ENCODE measurements at places on chromosomes 5 and 9.

- no peak for DNase-seq
Measured at GRCh38 chr5:143554187-143554717, 150.8 kb upstream of the NR3C1 start.

DNA sequence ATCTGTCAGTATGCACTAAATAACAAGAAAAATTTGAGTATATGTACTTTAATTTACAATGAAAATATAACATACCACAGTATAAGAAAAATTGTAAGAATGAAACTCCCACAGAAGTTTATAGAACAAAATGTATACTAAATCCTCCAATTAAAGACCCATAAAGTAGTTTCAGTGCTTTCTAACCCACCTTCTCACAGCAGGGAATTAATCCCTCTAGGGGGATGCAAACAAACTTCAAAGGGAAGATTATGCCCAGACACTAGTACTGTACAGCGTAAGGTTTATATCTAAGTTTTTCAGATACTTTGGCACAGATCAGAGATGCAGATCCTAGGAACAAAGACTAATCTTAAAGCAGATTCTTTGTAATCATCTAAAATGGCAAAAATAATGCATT is 57.2 kb downstream of the DENND1A start:
- no peak for DNase-seq

GRCh38 chr9:68551191-68551590 is 10.5 kb upstream of the TMEM252 start:
- DNase-seq = no peak

- DNase-seq = no peak
Measured at GRCh38 chr5:58523956-58524355, 32.7 kb downstream of the GAPT start.

DNA sequence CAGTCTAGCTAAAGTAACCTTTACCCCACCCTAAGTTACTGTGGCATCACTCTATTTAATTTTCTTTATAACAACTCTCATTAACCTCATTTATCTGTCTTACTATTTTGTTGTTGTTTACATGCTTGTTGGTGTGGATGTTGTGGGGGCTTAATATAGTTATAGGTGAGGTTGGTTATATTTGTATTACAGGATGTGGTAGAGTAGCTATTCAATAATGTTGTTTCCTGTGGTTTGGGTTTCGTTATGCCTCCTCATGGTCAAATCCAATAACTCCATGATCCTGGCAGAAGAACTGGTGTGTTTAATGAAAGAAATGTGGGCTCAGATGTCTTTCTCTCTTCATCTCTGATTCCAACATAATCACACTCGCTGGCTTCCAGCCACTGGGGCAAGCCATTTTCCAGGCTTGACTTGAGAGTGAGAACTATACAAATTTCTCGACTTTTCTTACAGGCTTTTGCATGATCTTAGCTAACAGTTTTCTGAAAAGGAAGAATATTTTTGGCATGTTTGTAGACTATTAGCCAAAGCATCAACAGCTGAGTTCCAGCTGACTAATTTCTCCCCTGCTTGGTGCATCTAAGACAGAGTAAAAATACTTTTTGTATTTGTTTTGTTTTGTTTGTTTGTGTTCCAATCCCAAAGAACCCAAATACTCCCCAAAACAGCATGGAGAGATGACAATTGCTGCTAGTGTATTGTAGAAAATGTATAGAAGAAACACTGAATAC is 303.7 kb upstream of the PAPPA start:
- no peak for DNase-seq

DNA sequence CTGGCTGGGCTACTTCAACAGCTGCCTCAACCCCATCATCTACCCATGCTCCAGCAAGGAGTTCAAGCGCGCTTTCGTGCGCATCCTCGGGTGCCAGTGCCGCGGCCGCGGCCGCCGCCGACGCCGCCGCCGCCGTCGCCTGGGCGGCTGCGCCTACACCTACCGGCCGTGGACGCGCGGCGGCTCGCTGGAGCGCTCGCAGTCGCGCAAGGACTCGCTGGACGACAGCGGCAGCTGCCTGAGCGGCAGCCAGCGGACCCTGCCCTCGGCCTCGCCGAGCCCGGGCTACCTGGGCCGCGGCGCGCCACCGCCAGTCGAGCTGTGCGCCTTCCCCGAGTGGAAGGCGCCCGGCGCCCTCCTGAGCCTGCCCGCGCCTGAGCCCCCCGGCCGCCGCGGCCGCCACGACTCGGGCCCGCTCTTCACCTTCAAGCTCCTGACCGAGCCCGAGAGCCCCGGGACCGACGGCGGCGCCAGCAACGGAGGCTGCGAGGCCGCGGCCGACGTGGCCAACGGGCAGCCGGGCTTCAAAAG is 36.9 kb upstream of the TTC1 start:
- no peak for DNase-seq

GRCh38 chr5:56215019-56215830 is 17.9 kb downstream of the ANKRD55 start:
- no peak for DNase-seq

GRCh38 chr5:98994611-98995010 is 65.8 kb upstream of the CHD1 start:
- no peak for DNase-seq

DNA sequence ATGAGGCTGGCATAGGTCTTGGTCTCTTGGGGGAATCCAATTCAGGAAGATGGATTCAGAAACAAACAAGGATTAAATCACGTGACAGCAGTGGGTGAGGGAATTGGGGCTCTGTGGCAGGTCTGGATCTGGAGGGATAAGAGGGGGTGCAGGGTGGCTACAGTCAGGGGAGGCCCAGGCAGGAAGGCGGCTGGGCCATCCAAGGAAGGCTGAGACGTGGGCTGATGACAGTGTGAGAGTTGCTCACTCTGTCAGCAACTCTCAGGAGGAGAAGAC is 65.8 kb upstream of the COL5A1 start:
- DNase-seq = no peak

DNA sequence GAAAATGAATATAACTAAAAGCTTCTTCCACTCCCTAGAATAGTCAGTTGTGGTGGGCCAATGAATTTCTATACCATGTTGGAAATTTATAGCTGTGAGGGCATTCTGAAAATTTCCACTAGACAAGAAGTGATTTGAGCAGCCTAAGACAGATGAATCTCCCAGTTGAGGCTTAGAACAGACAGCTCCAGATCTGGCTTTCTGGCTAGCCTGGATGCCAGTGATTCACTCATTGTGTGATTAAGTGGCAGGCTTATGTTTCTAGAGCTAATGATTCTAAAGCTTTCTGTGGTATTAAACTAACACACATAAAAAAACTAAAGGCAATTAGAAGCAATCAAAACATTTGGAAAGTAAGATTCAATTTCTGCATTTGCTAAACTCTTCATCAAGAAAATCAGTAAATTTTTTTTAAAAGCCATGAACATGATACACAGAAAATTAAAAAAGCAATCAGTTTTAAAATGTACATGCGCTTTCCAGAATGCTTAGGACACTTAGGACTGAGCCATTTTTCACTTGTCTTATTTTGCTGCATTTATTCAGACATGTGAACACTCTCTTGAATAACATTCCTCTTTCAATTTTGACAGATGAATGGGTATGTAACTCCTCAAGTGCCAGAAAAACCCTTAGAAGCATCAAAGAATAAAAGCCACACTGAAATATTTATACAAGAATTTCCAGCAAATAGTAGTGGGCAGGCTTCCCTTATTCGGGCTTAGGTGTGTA is 100.5 kb upstream of the GNAQ start:
- DNase-seq = no peak

GRCh38 chr5:120882038-120882775 is 418.1 kb downstream of the PRR16 start:
- DNase-seq = no peak

- no peak for DNase-seq
Measured at GRCh38 chr5:136853971-136854370, 488.6 kb upstream of the TRPC7 start.

GRCh38 chr9:2640570-2640969 is 19.0 kb downstream of the VLDLR start:
- no peak for DNase-seq

DNA sequence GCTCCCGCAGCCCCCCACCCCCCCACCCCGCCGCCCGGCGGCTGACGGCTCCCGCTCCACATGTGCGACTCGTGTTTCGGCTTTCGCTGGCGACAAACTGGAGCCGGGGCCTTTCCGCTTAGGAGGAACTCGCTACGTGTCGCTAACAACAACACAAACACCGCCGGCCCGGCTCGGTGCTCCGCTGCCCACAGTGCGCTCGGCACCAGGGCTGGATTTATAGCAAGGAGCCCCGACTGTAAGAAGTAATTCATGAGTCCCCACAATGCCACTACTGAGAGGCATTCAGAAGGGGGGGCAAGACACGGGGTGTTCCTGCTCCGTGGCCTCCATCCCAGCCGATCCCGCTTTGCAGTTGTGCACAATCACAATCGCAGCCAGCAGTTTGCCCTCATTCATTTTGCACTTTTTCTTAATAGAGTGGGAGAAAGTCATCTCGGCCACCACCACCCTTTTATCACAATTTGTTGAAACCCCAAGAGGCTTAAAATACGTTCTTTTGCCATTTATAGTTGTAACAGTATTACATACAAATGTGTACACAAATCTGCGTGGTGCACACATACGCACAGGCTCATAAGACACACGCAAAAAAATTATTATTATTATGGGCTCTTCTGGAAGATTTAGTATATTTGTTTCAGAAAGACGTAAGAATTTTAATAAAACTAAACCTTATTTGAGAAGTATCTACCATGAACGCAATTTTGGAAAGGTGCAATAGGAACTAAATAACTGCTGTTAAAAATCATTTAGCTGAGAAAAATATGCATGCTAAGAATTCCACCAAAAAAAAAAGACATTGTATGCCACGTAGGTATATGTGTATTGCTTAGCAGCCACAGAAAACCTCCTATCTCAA is 48.1 kb downstream of the EBF1 start:
- no peak for DNase-seq

GRCh38 chr9:80158131-80158530 is 586.4 kb downstream of the TLE4 start:
- DNase-seq = no peak

- DNase-seq = no peak
Measured at GRCh38 chr9:35114840-35115628, 628 bp downstream of the ATOSB start.

GRCh38 chr9:111815285-111816070 is 20.7 kb upstream of the SHOC1 start:
- no peak for DNase-seq

DNA sequence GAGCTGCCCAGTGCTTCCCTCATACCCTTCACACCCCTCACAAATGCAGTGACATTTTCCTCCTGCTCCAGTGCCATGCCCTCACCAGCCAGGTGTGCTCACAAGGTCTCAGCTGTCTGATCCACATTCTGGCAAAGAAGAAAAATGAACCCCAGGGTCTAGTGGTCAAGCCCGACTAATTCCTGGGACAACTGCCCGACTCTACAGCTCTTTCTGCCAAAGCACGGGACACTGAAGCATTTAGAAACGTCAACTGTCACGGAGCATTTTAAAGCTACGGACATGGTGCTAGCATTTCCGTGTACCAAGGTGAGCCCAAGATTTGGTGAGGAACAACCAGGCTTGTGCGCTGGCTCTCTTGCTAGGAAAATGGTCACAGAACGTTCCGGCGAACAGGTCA is 56.8 kb upstream of the PHYKPL start:
- no peak for DNase-seq

- DNase-seq = no peak
Measured at GRCh38 chr5:95238560-95239325, 46.2 kb downstream of the MCTP1 start.

DNA sequence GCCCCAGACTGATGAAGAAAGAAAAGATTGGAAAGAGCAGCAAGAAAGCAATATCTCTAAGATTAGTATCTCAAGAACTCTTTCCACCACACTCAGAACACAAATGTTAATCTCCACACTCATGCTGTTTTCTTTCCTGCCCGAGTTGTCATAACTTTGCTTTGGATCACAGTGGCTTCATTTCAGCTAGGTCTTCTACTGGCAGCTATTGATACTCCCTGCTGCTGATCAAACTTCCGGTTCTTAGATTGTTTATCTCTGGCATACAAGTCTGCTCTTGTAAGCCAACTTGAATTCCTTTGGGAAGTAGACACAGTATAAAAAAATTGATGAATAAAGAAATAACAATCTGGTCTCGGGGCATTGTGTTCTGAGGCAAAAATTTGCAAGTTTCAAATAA is 77.7 kb upstream of the SPEF2 start:
- no peak for DNase-seq

- DNase-seq = no peak
Measured at GRCh38 chr9:69171517-69171916, 2.6 kb upstream of the TJP2 start.

DNA sequence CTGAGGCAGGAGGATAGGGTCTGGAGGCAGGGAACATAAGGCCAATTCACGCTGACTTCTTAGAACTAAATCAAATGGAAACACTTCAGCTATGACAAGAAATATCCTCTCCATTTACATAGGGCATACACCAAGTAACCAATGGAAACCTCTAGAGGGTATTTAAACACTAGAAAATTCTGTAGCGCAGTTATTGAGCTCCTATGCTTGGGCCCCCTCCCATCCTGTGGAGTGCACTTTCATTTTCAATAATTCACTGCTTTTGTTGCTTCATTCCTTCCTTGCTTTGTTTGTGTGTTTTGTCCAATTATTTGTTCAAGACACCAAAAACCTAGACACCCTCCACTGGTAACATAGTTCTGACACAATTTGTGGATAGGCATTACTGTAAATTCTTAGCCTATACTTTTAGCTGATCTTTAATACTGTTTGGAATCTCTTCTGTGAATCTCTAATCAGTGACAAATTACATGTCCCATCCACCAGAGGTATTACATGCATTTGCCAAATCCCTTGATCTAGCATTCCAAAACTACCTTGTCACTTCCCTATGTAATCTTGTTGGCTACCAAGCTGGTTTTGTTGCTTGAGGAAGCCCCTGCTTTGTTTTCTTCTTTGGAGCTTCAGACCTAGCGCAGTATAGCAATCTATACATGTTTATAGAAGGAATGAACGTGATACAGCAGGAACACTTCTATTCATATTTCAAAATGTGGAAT is 61.6 kb downstream of the ST8SIA4 start:
- DNase-seq = no peak

GRCh38 chr9:21395778-21396717 is 10.8 kb upstream of the IFNA2 start:
- no peak for DNase-seq

DNA sequence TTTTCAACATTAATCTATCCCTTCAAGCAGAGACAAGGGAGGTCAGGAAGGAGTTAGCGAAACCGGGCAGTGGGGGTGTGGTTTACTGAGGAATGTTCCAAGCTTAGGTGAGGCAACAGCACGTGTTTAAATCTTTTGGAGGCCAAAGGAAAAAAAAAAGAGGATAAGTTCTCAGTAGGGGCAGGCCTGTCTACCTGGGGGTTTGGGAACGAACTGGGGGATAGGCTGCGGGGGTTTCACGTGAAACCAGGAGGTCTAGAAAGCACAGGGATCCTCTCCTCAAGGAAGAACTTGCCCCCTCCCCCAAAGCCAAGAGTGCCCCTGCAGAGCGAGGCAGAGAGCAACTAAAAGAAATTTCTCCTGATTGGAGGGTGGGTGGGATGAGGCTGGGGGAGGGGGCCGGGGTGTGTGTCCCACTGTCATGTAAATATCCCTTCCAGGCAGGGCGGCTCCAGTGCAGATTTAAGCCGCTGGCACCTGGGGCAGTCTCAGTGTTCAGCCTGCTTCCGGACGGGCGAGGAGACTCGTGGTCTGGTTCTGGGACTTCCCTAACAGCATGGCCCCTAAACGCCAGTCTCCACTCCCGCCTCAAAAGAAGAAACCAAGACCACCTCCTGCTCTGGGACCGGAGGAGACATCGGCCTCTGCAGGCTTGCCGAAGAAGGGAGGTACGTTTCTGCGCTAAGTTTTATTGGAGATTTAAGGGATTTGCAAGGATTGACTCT is 5.5 kb upstream of the SET start:
- DNase-seq = no peak

GRCh38 chr5:169576181-169576598 is 7.4 kb upstream of the SPDL1 start:
- no peak for DNase-seq

- no peak for DNase-seq
Measured at GRCh38 chr9:38374847-38375571, 17.5 kb upstream of the ALDH1B1 start.

Data from D721Med (cell line).